ENCODE measurements at places on chromosomes 16 and 17.

GRCh38 chr17:70767102-70767701, 597.9 kb downstream of the KCNJ2 start:
- DNase-seq: no peak

DNA sequence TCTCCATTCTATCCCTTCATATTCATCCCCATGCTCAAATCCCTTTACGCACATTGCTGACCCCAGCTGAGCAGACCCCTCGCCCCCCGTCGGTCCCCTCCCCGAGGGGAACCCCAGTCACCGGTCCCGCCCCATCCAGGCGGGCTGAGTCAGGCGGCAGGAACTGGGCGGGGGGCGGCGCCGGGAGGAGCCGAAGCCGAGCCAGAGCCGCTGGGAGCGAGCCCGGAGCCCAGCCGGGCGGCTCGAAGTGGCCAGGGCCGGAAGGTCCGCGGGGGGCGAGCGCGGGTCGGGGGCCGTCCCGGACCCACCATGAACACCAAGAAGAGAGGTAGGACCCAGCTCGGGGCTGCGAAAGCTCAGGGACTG, 8.6 kb downstream of the RIPOR1 start:
- DNase-seq: peak; percentile 94

GRCh38 chr16:46568472-46569230, 52.5 kb downstream of the SHCBP1 start:
- DNase-seq: no peak

DNA sequence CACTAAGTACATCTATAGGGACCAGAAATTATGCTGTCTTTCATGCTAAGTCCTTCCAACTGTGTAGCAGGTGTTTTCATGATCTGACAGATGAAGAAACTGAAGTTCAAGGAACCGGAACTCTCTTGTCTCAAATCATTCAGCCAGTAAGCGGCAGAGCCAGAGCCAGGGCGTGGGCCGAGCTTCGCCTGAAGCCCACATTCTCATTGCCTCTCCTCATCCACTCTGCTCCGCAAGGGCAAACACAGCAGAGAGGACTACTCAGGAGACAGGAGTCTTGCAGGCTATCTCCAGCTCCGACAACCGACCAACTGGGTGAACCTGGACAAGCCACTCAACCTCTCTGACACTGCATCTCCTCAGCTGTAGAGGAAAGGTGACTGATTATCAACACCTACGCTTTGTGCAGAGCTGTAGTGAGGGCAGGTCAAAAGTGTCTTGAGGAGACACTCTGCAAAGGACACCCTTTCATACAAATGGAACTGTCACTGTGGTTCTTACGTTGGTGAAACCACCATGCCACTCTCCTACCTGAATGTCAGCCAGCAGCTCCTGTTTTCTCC, 72.9 kb downstream of the CYTH1 start:
- no peak for DNase-seq

DNA sequence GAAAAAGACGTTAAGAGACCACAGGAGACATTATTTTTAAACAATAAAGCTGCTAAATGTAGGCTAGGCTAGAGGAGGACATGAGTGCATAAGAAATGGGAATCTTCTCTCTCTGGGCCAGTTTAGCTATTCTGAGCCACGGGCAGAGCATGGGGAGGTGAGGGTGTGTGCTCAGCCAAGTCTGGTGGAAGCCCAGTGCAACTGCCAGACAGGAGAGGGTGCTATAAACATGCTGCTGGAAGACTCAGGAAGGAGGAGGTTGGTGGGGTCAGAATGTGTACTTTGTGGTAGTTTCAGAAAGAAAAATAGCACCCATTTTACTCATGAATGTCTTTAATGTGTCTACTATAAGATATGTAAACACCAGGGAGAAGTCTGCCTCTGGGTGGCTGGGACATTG, 5.9 kb upstream of the SDK2 start:
- no peak for DNase-seq

DNA sequence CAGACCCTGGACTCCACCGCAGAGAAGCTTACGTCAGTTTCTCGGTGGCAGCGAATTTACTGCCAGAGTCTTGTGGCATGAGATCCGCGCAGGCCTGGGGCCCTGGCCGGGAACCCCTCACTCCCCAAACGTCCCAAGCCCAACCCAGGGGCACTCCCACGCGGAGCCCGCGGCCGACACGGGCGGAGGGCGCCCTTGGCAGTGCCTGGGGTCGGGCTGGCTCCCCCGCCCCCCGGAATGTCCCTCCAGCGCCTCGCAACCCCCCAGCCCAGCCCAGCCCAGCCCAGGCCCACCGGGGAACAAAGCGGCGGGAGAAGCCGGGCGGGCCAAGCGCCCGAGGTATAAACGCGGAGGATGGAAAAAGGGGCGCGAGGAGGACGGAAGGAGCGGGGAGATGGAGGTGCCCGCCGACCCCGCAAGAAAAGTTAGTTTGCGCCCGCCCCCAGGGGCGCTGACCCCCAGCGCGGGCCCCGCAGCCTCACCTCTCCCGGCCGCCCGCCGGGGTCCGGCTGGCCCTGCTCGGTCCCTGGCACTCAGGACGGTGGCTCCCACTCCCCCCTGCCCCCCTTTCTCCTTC, 330 bp downstream of the CASKIN2 start:
- peak; percentile 82 for DNase-seq

GRCh38 chr17:16072031-16072430, 72.4 kb downstream of the TTC19 start:
- no peak for DNase-seq

- no peak for DNase-seq
These were observed 302.4 kb downstream of the SOX9 start for GRCh38 chr17:72423286-72423589.

GRCh38 chr17:78242024-78242742, 10.8 kb downstream of the TMEM235 start:
- DNase-seq: no peak

GRCh38 chr16:31874366-31875111, 932 bp downstream of the ZNF267 start:
- DNase-seq: no peak

DNA sequence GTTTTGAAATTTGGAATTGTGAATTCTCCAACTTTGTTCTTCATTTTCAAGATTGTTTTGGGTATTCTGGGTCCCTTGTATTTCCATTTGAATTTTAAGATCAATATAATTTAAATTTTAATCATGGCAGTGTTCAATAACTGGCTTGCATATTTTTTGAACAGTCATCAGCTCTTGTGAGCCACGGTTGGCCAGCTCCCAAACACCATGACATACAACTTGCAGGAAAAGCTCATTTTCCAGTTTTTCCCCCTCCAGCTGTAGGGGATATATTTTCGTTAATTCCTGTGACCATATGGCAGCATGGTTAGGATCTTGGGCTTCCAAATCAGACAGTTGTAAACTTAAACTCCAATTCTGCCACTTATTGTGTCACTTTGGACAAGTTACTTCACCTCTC, 690.1 kb downstream of the WWOX start:
- no peak for DNase-seq

- no peak for DNase-seq
These were observed 12.5 kb downstream of the ZNF276 start for GRCh38 chr16:89733792-89734191.

GRCh38 chr16:19151310-19151709, 16.7 kb upstream of the SYT17 start:
- no peak for DNase-seq

DNA sequence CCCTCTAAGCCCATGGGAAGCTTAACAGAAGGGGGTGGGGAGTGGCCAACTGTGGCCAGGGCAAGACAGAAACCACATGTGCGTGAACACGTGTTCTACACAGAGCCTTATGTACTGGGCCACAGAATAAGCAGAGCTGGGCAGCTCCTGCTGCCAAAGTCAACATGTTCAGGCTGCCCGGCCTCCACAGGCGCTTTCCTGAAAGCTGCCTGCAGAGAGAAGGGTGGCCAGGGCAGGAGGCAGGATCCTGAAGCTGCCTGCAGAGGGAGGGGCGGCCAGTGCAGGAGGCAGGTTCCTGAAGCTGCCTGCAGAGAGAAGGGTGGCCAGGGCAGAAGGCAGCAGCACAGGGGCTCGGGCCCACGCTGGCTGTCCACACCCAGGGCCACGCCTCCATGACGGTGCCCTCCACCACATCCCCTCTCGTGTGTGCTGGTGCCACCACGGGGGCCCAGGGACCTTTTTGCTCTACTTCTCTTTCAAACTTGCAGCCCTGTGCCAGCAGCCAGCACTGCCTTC, 79.5 kb downstream of the ANKRD11 start:
- no peak for DNase-seq

GRCh38 chr17:44548376-44549230, 8.7 kb upstream of the FZD2 start:
- DNase-seq: no peak

DNA sequence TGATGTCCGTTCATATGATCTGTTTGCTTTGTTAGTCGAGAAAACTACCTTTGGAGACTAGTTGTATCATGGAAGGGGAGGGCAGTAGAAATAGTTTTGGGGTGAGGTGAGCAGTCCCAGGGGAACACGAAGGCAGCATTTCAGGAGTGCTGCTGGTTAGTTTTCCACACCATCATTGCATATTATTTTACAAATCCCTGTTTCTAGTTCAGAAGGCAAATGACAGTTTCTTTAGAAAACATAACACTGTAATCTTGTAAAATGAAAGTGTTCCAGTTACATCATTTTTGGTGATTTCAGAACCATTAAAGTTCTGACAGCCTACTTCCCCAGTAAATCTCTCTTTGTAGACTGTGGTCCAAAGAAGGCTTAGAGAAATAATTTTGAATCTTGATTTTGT, 25.4 kb downstream of the BANP start:
- no peak for DNase-seq

- peak; percentile 29 for DNase-seq
These were observed 21.4 kb upstream of the MPRIP start for GRCh38 chr17:17020821-17021193.

DNA sequence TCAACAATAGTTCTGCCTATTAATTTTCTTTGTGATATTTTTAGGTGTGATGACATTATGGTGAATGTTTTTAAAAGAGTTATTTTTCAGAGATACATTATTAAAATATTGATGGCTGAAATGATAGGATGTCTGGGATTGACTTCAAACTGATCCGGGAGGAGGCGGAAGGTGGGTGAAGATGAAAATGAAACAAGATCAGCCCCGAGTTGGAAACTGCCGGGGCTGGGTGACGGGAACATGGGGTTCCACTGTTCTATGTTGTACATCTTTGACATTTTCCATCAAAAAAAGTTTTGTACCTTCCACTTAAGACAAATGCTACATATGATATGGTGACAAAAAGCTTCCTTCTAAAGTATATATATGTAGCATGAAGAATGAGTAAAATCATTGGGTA, 336.9 kb downstream of the XYLT1 start:
- no peak for DNase-seq

DNA sequence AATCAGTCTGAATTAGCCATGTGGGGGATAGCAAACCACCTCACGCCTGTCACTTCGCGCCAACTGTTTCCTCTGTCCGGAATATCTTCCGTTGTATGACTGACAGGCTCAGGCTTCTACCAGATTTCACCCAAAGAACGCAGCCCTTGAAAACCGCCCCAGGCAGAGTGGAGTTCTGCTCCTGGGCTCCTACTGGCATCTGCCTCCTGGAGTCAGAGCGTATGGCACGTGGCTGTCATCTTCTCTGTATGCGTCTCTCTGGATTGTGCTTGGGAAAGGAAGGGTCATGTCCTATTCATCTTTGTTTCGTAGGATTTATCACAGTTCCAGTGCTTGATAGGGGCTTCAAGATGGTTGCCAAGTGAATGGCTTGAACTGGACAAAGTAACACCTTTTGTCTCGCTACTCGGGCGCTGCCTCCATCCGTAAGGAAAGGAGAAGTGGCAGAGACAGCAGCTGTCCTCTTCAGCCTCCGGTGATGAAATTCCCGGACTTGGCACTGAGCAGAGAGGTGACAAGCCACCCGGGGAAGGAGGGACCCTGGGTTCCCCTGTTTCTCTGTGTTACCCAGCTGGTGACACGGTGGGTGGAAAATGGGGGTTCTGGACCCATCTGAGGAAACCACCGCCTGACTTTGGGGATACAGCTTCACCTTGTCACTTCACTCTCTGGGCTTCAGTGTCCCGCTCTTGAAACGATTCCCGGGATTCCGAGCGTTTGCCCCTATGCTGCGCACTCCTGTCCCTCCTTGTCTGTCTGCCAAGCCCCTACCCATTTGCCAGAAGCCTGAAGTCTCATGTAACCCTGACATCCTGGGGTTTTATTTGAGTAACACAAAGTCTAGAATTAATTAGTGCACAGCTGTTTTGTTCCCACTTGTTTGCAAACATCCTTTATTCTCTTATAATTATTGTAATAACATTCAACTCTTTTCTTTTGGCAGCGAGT, 13.9 kb downstream of the KIAA0513 start:
- DNase-seq: no peak

- DNase-seq: no peak
These were observed 259.5 kb downstream of the IRX3 start for GRCh38 chr16:54027062-54027461.

DNA sequence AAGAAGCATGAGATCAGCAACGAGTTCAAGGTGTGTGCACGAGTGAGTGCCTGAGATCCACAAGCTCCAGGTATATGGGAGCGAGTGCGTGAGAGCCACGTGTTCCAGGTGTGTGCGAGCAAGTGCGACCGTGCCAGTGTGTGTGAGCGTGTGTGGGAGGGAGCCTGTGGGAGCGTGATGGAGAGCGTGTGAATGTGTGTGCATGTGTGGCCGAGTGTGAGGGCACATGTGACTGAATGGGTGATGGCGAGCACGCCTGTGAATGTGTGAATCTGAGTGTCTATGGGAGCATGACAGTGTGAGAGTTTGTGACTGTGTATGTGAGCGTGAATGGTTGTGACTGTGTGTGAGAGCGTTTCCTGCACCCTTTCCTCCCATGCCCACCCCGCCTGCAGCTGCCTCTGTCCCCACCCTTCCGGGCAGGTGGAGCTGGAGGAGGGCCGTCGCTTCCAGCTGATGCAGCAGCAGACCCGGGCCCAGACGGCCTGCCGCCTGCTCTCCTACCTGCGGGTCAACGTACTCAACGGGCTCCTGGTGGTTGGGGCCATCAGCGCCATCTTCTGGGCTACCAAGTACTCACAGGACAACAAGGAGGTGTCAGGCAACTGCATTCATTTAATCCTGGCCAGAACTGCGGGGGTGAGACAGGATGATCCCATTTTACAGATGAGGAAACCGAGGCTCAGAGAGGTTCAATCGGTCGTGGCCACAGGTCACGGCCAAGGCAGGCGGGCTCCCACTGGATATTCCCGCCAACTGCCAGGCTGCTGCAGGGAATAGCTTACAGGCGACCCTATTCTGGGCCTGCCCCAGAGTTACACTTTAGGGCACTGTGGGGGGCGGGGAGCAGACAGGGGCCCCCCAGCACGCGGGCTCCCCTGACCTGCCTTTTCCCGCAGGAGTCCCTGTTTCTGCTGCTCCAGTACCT, 3.7 kb downstream of the TMC8 start:
- DNase-seq: peak; percentile 95

- no peak for DNase-seq
These were observed 4.6 kb upstream of the AKTIP start for GRCh38 chr16:53507464-53508179.

GRCh38 chr16:58658796-58659211, 25.8 kb downstream of the SLC38A7 start:
- no peak for DNase-seq

- DNase-seq: peak; percentile 70
These were observed 8.0 kb downstream of the SPPL2C start for GRCh38 chr17:45852535-45853297.

- peak; percentile 59 for DNase-seq
These were observed 841 bp upstream of the IGFALS start for GRCh38 chr16:1794221-1794871.

GRCh38 chr16:20674684-20675487, 22.6 kb downstream of the ACSM1 start:
- peak; percentile 75 for DNase-seq

GRCh38 chr16:756428-756827, 4.1 kb upstream of the MSLN start:
- DNase-seq: no peak
